EH (cell line): ENCODE measurements at places on chromosomes 5 and 9.

GRCh38 chr5:132258102-132259068, 889 bp downstream of the PDLIM4 start:
- peak; percentile 66 for DNase-seq

- no peak for DNase-seq
These were observed 223.7 kb downstream of the PCSK5 start for GRCh38 chr9:76114144-76114543.

DNA sequence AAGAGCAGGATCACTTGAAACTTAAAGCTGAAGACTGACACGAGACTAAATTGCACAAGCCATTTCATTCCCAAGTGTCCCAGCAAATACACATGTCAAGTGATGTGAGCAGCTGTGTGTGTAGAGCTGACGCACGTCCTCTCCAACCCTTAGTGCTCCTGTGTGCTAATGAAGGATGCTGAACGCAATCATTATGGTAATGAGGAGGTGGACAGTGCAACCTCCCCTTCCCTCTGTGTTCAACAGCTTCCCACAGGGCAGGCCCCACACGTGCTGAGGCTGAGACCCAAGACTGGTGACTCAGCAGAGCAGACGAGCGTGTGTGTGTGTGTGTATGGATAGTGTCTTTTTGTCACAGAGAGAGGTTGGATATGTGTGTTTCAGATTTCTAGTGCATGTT, 702.1 kb downstream of the SEMA5A start:
- DNase-seq: peak; percentile 85

- no peak for DNase-seq
These were observed 502.6 kb upstream of the COX7C start for GRCh38 chr5:86115164-86115563.

DNA sequence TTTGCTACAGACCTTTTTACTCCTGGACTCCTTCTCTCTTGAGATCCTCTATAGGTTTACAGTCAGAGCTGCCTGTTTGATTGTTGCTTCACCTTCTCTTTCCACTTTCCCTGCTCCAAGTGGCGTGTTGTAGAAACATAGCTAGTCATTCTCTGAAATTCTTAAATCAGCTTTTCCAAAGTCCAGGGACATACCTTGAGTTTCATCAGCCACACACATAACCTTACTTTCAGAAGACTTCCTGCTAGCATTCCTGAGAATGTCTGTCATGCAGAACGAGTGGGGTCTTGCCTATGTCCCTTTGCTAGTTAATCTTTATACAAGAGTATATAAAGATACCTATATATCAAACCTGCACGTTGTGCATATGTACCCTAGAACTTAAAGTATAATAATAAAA, 230.3 kb upstream of the ZNF462 start:
- DNase-seq: no peak

GRCh38 chr5:43367909-43368669, 44.1 kb downstream of the CCL28 start:
- DNase-seq: peak; percentile 1

DNA sequence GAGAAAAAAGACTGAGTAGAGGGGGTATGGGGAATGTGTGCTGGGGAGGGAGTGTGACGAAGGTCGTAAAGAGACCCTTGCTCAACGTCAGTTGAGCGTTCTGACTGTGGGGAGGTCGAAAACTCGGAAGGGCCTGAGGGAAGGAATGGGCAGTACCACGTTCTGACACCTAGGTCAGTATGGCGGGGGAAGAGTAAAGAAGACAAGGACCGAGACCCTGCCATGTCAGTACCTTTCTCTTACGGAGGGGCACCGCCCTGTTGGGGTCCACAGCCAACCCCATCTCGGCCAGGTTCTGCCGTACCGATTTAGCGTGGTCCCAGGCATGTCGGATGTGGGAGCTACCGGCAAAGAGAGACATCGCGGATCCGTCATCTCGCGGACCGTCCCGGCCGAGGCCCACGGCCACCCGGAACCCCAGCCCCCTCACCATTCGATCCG, 375 bp downstream of the NOP16 start:
- peak; percentile 32 for DNase-seq

GRCh38 chr9:7405924-7406604, 393.5 kb downstream of the DMAC1 start:
- DNase-seq: no peak

GRCh38 chr9:91106415-91107081, 255.2 kb downstream of the AUH start:
- no peak for DNase-seq

DNA sequence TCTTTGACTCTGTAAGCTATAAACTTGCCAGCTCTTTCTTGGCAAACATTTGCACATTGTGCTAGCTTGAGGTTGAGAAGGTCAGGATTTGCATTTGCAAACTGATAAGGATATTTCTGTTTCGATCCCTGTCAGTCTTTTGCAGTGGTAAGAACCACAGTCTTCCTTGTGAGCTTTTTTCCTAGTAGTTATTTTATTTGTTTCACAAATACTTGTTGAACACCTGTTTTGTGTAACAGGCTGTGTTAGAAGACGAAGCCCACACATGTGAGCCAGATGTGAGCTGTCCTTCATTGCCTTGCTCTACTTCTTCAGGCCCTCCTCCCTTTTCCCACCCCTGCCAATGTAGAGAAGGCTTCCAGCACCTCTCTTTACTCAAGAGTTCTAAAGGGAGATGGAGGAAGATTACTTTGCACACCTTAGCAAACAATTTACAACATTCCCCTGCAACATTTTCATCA, 327.0 kb upstream of the KLF4 start:
- DNase-seq: no peak

- no peak for DNase-seq
These were observed 116.3 kb downstream of the COL23A1 start for GRCh38 chr5:178473854-178474253.

GRCh38 chr9:3268223-3268622, 257.6 kb downstream of the RFX3 start:
- no peak for DNase-seq

DNA sequence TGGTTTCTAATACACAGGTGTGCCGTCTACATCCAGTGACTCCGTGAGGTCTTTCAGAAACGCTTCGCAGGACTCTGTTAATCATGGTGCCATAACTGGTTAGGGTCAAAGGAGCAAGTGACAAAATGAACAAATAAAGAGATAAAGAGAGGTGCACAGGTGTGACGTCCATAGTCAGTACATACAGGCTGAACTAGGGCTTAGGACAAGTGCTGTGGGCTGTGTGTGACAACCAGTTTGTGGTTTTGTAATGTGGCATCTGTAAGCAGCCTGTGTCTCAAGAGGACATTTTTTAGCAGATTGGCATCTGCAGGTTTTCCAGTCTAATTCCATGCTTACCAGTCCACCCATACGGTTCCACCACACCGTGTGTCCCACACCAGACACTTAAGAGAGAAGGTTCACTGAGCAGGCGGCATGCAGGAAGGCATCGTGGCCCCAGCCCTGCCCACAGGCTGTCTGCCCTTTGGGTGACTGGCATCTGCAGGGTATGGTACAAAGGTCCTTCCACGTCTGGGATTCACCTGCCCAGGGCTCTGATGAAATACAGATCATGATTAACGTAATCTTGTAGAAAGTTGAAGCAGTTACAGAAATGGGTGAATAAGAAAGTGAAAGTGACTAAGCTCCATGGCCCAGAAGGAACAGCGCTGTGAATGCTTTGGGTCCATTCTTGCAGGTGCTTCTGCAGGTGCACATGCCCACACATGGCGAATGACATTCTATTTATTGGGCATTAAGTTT, 26.9 kb downstream of the SRD5A1 start:
- no peak for DNase-seq

DNA sequence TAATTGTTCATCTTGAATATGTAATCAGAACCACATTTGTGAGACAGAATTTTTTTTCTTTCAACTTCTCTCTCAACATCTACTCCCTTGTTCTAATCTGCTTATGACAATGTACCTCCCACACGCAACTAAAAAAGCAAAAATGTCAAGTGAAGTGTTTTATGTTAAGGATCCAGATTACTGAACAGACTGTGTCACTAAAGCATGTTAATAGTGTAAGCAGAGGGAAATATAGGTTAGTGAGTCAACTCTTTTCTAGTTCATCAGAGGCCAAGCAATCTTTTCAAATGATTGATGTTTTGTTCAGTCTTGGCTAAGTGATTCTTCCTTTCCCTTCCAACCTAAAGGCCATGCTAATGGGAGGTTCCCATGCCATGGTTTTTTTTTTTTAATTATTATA, 34.7 kb upstream of the IDNK start:
- no peak for DNase-seq

GRCh38 chr5:149708981-149709594, 21.0 kb upstream of the PPARGC1B start:
- DNase-seq: no peak

DNA sequence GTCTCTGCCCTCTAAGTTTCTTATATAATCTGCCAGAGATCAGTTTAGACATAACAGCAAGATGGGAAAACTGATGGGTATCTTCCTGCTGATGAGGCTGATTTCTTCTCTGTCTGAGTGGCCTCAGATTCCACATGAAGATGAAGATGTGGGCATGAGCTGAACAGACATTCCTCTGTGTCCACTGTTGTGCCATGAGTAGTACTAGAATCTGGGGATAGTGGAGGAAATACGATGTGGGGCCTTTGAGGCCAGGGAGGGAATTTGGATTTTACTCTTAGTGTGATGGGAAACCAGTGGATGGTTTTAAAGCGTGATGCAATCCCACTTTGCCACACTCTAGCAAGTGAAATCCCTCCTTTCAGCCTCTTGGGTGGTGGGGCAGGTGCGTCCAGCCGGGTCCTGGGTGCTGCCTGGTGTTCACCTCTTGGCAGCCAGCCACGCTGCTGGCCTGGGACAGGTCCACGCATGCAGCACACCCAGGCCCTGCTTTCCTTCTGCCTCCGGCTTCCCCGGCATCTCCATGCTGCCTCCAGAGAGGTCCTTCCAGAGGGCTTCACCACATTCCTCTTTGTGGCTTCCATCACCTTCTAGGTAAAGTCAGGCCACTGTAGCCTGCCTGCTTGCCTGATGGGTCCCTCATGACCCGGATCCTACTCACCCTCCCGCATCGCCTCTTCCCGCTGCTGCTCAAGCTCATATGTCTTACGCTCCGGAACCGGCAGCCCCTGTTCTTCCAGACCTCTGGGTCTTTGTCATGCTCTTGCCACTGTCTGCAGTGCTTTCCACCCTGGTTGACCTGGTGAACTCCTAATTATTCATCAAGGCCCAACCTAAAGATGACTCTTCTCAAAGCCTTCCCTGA, 28.1 kb upstream of the SH3PXD2B start:
- DNase-seq: no peak

DNA sequence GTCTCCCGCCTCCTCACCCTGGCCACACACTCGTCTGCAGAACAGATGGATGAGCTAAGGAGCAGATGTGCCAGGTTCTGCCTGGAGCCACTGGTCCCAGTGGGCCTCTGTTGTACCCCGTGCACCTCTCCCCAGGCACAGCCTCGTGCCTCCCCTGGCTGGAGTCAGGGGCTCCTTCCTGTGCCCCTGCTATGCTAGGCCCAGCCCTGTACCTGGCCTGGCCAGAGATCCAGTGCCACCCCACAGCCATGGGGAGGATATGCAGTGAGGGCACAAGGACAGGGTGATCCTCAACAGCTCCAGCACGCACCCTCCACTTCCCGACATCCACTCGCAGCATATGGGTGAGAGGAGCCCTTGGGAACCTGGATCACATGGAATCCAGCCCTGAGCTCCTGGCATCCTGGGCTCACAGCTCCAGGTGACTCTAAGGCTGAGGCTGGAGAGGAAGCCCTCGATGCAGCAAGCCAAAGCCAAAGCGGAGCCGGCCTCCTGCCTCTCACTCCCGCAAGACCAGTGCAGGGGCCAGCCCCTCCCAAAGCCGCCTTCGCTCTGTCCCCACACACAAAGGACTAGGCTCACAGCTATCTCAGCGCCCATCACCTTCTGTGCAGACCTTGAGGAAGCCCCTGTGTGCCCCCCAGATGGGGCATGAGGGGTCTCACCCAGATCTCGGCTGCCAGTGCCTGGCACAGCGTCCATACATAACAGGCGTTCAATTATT, 23.7 kb upstream of the ADAMTS2 start:
- no peak for DNase-seq

- no peak for DNase-seq
These were observed 16.6 kb upstream of the EGFL7 start for GRCh38 chr9:136645903-136646754.

DNA sequence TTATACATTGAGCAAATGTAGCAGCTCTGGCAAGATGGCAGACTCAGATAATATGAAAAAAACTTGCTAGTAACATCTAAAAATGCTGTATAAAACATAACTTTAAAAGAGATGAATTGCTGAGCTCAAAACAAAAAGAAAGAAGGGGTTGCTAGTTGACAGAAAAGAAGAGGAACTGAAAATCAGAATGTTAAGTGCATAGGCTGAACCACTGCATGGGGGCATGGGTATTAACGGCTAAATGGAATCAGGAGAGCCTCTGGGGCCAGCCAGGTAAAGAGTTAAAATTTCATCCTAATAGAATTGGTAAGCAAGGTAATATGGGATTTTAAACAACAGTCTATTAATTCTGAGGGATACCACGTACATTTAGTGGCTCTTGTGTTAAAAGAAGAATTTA, 146.8 kb downstream of the SMC2 start:
- DNase-seq: no peak

- DNase-seq: no peak
These were observed 156.4 kb upstream of the IRX4 start for GRCh38 chr5:2039180-2039531.

DNA sequence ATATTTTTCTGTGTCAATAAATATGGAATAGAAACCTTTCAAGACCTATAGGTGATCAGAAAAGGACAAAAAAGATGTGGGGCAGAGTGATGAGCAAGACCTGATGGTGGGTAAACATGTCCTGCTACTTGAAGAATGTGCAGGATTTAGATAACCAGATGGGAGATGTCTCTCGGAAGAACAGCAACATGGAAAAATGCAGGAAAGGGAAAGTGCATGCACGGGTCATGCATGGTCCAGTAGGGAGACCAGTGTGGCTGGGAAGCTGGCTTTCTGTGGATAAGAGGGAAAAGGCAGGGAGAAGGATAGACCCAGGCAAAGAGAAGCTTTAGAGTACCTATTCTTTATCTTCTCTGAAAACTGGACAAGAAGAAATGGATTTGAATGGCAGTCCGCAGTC, 7.1 kb upstream of the CAST start:
- DNase-seq: peak; percentile 39

- no peak for DNase-seq
These were observed 103.7 kb upstream of the CD180 start for GRCh38 chr5:67300326-67300725.

DNA sequence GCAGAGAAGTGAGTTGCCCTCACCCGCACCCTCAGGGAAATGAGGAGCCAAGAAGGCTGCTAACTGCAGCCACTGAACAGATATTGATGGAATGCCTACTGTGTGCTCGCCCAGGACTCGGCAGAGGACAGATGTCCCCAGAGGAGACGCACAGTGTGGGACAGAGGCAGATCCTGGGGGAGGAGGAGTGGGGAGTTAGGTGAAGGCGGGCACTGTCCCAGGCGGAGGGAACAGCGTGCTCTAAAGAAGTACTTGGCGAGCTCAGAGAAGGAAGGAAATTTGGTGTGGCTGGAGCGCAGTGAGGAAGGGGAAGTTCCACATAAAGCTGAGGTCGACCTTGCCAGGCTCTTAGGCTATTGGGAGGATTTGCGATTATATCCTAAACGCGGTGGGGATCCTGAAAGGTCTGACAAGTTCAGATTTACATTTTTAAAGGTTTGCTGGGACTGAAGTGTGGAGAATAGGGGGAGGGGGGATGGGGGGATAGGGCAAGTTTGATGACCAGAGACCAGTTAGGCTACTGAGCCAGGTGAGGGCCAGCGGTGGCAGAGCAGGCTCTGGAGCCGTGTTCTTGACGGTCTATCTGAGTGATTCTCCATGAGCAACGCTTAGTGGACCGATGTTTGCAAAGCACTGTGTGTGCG, 23.6 kb upstream of the CERCAM start:
- DNase-seq: no peak

GRCh38 chr9:95463148-95464060, 53.4 kb downstream of the PTCH1 start:
- no peak for DNase-seq
